ENCODE measurements at places on chromosomes 5 and 9.

GRCh38 chr9:20353931-20354652 lies 268.2 kb downstream of the MLLT3 start:
- H3K27me3 ChIP-seq = no peaks in the 10 kb centered on the region
- H3K4me3 ChIP-seq = no peak overlapping the region
- no peak overlapping the region for H3K27ac ChIP-seq
- peaks cover 21% of the 10 kb centered on the region for H3K4me1 ChIP-seq
- no peak for DNase-seq

- H3K27ac ChIP-seq = no peak overlapping the region
- no peak overlapping the region for H3K4me3 ChIP-seq
- no peak for DNase-seq
Observed at GRCh38 chr5:74497706-74498105, 142.8 kb downstream of the ENC1 start.

- no peak overlapping the region for H3K4me3 ChIP-seq
- no peaks in the 10 kb centered on the region for H3K36me3 ChIP-seq
- no peaks in the 10 kb centered on the region for H3K4me1 ChIP-seq
- no peak for DNase-seq
Observed at GRCh38 chr5:140220032-140220697, 45.2 kb downstream of the CYSTM1 start.

DNA sequence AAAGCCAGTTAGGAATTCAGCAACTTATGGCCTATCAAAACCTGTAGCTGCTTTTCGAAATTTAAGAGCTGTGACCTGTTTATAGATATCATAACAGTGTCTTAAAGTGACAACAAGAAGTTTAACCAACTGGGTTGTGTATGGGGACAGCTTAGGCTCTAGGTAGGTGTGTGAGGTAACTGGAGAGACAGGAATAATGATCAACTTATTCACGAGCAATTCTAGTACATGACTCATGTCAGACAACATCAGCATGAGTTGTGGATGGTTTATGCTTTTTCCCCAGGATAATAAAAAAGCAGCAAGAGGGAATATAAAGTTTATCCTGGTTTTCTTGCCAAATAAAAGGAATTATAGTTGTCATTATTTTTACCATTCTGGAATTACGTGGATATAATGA lies 88.6 kb downstream of the GDNF start:
- no peaks in the 10 kb centered on the region for H3K27me3 ChIP-seq
- H3K4me1 ChIP-seq = no peaks in the 10 kb centered on the region
- H3K27ac ChIP-seq = no peak overlapping the region
- DNase-seq = no peak

DNA sequence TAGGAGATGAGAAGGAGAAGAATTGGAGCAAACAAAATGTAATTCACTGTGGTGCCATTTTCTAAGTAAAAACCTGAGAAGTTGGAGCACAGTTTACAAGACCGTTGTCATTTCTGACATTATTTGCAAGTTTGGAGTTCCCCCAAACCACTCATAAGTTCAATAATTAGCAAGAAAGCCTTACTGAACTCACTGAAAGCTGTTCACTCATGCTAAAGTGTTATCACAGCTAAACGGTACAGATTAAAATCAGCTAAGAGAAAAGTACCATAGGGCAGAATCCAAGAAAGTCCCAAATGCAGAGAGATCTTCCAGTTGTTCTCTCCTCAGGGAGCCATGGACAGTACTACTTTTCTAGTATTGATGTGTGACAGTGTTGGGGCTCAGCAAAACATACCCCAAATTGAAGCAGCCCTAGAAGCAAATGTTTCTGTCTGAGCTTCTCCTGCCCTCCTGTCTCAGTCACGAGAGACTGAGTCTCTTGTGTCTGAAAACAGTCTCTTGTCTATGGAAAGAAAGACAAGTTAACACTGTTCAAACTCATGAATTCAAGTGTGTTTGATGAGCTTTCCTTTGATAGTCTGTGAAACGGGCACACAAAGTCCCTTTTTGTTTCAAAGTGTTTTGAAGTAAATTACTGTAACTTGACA lies 221.2 kb downstream of the GABRG2 start:
- no peak overlapping the region for H3K4me3 ChIP-seq
- no peaks in the 10 kb centered on the region for H3K36me3 ChIP-seq
- no peak for DNase-seq
- H3K4me1 ChIP-seq = peaks cover 12% of the 10 kb centered on the region

GRCh38 chr9:112203536-112203935 lies 28.4 kb upstream of the SUSD1 start:
- no peak overlapping the region for H3K4me3 ChIP-seq
- H3K4me1 ChIP-seq = no peaks in the 10 kb centered on the region
- no peak for DNase-seq
- peaks cover 6% of the 10 kb centered on the region for H3K36me3 ChIP-seq
- no peaks in the 10 kb centered on the region for H3K27me3 ChIP-seq
- H3K27ac ChIP-seq = no peak overlapping the region

DNA sequence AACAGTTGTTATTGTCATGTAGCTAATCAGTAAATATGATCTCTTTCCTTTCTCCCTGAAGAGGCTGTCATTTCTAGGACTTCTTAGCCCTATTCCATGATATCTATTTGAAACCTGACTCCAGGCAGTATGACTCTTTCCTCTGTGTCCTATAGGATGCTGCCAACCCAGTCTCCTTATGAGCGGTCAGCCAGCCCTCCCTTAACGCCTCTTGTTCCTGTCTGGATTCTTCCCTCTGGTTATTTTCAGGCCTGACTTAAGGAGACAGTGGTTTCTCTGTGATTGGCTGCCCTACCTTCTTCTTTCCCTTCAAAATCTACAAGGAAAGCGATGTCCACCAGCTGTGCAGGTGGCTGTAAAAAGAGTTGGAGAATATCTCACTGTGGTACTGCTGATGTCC lies 19.4 kb upstream of the C5orf63 start:
- H3K27ac ChIP-seq = no peak overlapping the region
- H3K4me1 ChIP-seq = peaks cover 54% of the 10 kb centered on the region
- no peaks in the 10 kb centered on the region for H3K36me3 ChIP-seq
- no peak overlapping the region for H3K4me3 ChIP-seq
- no peaks in the 10 kb centered on the region for H3K27me3 ChIP-seq

DNA sequence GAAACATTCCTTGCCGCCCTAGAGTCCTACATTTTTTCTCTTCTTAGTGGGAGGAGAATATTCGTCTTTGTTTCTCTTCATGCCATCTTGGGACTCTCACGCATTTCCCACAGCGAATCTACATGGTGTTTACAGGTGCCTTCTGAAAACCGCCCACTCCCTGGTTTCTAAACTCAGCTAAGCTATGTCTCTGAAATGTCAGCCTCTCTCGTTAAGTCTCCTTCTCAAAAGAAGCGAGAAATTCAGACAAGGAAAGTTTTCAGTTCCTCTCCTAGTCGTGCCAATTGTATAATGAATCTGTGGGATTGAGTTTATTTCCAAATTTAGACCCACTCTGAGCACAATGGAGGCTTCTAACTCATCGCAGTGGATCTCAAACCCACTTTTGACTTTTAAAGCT lies 186.8 kb upstream of the NFIB start:
- no peak overlapping the region for H3K4me3 ChIP-seq
- no peaks in the 10 kb centered on the region for H3K36me3 ChIP-seq
- peaks cover 6% of the 10 kb centered on the region for H3K4me1 ChIP-seq
- H3K27me3 ChIP-seq = no peaks in the 10 kb centered on the region
- H3K27ac ChIP-seq = no peak overlapping the region
- DNase-seq = no peak

DNA sequence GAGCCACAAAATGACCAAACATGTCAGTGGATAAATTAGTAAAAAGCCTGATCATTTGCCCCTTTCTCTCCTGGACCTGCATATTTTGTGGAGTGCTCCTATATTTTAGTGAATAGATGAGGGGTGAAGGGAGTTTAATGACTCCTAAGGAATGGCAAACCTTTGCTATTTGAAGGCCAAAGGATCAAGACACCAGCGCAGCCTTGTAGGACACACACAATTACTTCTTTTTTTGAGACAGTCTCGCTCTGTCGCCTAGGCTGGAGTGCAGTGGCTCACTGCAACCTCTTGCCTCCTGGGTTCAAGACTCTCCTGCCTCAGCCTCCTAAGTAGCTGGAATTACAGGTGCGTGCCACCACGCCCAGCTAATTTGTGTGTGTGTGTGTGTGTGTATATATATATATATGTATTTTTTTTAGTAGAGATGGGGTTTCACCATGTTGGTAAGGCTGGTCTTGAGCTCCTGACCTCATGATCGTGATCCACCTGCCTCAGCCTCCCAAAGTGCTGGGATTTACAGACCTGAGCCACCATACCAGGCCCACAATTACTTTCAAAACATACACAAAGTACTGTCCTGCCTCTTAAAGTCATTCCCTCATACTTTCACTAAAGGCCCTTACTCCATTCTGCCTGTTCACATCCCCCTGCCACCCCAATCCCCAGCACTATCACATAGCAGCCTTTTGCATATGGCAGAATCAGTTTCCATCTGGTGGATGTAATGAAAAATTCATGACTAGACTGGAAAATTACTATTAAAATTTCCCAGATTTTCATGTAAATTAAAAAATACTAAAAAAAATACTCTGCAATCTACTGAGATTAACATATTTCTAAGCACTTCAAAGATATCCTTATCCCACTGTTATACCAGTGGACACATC lies 60.4 kb downstream of the CSNK1A1 start:
- no peak overlapping the region for H3K4me3 ChIP-seq
- DNase-seq = no peak
- H3K27me3 ChIP-seq = no peaks in the 10 kb centered on the region
- no peak overlapping the region for H3K27ac ChIP-seq
- peaks cover 8% of the 10 kb centered on the region for H3K4me1 ChIP-seq

- no peaks in the 10 kb centered on the region for H3K36me3 ChIP-seq
- no peak overlapping the region for H3K4me3 ChIP-seq
Observed at GRCh38 chr9:135281151-135281550, 193.7 kb downstream of the OLFM1 start.

DNA sequence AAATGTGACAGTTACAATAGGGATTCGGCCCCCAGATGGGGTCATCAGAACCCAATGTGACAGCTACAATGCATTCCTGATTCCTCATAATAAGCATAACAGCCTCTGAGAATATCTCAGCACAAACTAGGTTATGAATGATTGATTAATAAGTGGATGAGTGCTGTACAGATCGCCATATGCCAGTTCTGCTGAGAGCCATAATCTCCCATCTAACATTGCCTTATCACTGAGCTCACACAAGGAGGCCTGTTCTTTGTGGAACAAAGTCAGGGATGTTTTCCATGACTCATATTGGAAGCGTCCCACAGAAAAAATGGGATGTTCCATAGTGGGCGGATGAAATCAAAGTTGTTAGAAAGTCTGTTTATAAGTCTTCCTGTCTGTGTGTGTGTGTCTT lies 89.6 kb downstream of the KIF4B start:
- no peaks in the 10 kb centered on the region for H3K4me1 ChIP-seq

GRCh38 chr5:170612256-170612678 lies 108.4 kb downstream of the KCNIP1 start:
- H3K36me3 ChIP-seq = no peaks in the 10 kb centered on the region
- H3K27ac ChIP-seq = no peak overlapping the region
- no peaks in the 10 kb centered on the region for H3K27me3 ChIP-seq
- peak; percentile 87 for DNase-seq
- no peak overlapping the region for H3K4me3 ChIP-seq
- H3K4me1 ChIP-seq = peaks cover 39% of the 10 kb centered on the region

DNA sequence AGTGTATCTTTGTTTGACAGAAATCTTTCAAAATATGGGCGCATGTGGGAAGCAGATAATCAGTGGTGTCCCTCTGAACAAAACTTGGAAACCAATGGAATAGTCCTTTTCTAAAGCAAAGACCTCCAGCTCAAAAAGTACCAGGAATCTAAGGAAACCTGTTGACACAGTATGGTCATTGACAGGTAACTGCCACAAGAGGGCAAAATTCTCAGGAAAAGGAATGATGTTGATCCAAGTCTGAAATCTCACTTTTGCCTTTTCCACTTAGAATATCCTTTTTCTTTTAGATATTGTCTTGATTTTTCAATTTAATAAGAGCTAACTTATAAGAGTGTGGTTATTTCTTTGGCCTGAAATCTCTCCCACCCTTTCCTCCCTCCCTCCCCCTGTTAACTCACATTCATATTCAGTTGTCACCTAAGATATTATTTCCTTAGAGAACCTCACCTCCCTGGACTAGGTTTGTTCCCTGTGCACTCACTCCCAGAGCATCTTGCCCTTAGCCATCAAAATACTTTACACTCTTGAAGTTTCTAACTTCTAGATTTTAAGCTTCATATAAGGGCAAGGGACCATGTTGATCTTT lies 59.0 kb upstream of the BARX1 start:
- no peak overlapping the region for H3K27ac ChIP-seq
- H3K4me1 ChIP-seq = no peaks in the 10 kb centered on the region
- no peaks in the 10 kb centered on the region for H3K27me3 ChIP-seq

Measured in GM23338 (cell line).